ENCODE measurements at places on chromosomes 13 and 19.

- DNase-seq, result no peak
These were observed 124.5 kb downstream of the ITGBL1 start for GRCh38 chr13:101576977-101577376.

DNA sequence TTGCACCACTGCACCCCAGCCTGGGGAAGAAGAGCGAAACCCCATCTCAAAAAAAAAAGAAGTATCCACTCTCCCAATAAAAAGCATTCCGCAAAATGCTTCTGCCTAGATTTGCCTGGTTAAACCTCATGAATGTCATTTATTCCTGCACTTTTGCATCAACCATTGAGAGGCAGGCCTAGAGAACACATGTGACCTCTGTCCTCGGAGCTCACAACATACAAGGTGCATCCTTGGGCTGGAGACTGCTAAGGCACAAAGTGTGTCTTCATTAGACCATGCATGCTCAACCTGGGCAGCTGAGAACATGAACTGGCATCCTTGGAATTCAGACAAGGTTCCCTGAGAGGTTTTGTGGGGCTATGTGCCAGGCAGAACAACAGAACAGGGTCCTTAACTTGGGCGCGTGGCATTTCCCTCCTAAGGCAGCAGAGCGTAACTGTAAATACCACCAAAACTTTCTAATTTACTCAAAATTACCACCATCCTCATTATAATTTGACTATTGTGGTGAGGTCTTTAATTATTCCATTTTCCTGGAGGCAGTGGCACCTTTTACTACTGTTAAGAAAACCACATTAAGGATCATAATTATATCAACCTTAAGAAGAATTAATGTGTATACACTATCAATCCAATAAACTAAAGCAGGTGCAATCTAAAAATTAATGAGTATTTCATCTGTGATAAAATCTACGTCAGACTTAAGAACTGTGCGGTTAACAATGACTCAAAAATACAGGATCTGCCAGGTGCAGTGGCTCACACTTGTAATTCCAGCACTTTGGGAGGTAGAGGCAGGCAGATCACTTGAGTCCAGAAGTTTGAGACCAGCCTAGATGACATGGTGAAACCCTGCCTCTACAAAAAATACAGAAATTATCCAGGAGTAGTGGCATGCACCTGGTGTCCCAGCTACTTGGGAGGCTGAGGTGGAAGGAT, 13.8 kb downstream of the RCBTB1 start:
- DNase-seq, result no peak

DNA sequence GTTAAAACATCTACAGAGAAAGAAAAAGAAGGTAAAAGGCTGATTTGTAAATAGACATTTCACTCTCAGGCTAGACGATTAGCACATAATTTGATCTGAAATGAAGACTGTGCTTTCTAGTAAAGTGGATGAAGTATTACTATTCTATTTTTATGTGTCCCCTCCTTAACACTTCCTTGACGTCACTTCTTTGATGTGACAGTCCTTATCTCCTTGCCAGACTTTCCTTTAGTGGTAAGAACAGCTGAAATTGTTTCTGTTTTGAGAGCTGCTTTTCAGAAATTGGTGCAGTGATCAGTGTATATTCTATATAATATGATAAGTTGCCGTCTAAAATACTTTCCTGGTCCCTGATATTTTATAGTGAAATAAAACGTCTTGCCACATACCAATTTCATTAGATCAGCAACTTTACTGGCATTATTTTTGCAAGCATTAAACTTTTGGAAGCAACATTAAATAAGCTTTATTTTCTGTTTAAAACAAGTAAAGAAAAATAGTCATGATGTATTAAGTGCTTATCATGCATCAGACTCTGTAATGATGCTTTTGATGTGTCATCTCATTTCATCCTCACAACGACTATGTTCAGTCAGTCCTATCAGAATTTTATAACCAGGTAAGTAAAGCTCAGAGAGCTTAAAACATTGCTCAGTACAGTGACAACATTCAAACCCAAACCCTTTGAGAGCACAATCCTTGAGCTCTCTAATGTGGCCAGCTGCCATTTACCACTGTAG, 210.3 kb upstream of the PCDH9 start:
- no peak for DNase-seq

DNA sequence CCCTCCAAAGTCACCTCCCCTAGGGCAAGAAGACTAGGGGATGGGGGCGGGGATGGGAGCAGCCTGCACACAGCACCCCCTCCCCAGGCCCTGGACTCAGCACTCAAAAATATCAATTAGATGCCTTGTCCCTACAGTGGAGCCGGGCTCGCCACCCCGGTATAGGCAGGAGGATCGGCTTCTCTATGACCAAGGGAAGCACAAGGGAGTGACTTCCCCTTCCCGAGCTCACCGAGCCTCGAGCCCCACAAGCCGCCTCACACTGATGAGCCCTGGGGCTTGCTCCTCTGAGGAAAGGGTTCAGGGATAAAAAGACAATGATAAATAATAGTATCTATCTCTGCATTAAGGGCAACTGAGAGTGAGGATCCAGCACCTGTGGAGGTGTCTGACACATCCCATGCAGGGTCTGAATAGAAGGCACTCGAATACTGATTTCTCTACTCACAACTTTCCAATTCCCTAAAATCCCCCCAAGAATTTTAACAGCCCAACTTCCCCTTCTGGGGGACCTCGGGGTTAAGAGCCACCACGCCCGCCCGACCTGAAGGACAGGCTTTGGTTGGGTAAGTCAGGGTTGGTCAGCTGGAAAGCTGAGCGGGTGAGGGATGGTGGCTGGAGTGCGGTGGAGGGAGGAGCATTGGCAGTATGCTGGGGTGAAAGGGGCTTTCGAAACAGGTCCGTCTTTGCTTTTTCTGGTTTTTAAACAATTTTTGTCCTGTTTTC, 51.3 kb downstream of the STK24 start:
- no peak for DNase-seq

DNA sequence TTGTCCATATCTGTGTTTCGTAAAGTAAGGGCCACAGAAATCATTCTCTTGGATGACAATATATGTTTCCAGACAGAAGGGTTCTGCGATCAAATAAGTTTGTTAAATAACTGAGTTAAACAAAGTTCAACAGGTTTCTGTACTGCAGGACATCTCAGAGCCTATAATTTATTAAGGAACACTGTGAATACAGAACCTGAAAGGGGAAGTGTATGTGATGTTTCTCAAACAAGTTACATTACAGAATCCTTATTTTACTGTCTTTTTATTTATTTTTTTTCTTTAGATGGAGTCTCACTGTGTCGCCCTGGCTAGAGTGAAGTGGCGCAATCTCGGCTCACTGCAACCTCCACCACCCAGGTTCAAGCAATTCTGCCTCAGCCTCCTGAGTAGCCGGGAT, 55.4 kb upstream of the GTF2F2 start:
- no peak for DNase-seq

Measured in stimulated activated CD8-positive, alpha-beta memory T cell treated with anti-CD3 and anti-CD28 coated beads, Interleukin-7, amount 100 ng/mL, for 1 hour (primary cell).